ENCODE measurements at places on chromosomes 16 and 17.

- peak; percentile 83 for ATAC-seq
Measured at GRCh38 chr17:35345926-35346771, 27.3 kb downstream of the SLFN11 start.

- ATAC-seq = no peak
Measured at GRCh38 chr16:68445458-68445857, 2.9 kb downstream of the SMPD3 start.

DNA sequence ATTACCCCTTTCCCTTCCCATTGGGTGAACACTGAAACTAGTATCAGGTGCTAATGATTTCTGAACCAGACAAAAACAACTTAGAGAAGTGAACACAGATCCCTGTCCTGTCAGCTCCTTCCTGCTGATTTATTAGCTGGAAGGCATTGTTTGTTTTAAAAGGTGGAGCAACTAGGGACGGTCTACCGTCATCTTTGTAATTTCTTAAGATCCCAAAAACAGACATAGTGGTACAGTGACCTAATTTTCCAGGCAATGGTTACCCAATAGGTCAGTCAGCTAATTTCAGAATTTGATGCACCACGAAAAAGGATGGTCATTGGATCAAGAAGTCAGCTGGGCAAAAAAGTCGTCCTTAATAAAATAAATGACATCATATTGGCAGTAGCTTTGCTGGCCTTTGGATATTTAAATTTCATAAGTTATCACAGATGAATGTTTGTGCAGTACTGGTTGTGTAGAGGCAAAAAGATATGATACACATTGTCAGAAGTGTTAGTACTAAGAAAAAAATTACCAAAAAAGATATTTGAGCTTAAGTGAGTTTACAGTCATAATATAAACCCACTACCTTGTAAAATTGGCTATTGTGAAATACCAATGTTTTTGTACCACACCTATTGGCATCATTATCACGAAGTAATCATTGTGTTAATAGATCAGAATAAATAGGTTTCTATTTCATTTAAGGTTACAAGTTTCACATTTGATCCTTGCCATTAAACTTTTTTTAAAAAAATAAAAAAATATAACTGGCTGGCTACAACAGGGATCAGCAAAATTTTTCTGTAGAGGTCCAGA, 27.2 kb upstream of the KCNJ16 start:
- ATAC-seq = no peak

DNA sequence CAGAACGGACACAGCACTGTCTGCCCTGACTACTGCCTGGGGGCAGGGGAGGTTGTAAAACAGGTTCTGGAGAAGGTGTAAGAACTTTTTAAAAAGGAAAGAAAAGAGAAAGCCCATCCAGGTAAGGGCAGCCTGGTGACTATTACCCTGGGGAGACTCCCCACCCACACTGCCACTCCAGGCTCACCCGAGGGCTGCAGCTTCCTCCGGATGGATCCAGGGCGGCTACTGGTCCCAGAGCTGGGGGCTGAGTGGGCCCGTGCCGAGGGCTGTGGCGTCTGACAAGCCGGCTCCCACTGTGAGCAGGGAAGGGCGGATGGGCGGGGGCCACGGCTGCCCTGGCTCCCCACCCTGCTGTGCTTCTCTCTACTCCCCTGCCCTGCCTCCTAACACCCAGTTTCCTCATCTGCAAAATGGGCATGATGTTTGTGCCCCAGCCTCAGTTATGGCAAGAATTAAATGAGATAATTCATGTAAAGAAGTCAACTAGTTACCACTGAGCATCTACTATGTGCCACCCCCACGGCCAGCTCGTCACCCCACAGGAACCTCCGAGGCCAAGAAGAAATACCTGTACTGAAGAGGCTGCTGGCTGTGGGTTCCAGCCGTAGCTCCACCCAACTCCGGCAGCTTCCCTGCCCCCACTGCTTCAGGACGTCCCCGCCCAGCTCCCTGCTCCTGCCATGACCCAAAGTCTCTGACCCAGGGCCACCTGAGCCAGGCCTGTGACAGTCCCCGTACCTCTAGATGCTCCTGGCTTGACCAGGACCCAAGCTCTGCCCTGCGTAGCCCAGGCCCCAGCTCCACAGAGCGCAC, 24.2 kb downstream of the KATNB1 start:
- ATAC-seq = no peak

GRCh38 chr17:42792545-42792944, 6.0 kb downstream of the COA3 start:
- ATAC-seq = no peak

DNA sequence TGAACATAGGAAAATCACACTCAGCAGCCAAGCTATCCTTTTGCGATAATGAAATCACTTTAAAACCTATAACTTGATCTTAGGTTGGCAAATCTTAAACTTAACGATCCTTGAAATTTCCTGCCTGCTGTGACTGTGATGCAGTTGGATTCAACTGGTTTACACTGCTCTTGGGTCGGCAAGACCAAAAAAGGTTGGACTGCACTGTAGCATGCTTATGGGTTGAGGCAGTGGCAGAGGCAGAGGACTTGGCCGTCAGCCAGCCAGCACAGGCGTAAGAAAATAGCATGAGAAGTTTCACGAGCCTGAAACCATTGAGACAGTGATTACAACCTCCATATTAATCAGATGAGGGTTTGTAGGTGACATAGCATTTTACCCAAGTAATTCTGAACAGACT, 21.4 kb downstream of the WSB1 start:
- peak; percentile 91 for ATAC-seq

Measured in motor neuron (in vitro differentiated cells).